Foreskin fibroblast (primary cell): ENCODE measurements at places on chromosomes 7 and 10.
A peak's percentile ranks its signal among the peaks of the same experiment; 100 is the strongest.

- no peak for DNase-seq
Observed at GRCh38 chr10:60870416-60870728, 73.6 kb downstream of the RHOBTB1 start.

GRCh38 chr10:122421054-122421625 is 33.3 kb upstream of the ARMS2 start:
- DNase-seq, result peak; percentile 16

GRCh38 chr10:103541616-103542015 is 48.1 kb downstream of the NEURL1 start:
- DNase-seq, result no peak

DNA sequence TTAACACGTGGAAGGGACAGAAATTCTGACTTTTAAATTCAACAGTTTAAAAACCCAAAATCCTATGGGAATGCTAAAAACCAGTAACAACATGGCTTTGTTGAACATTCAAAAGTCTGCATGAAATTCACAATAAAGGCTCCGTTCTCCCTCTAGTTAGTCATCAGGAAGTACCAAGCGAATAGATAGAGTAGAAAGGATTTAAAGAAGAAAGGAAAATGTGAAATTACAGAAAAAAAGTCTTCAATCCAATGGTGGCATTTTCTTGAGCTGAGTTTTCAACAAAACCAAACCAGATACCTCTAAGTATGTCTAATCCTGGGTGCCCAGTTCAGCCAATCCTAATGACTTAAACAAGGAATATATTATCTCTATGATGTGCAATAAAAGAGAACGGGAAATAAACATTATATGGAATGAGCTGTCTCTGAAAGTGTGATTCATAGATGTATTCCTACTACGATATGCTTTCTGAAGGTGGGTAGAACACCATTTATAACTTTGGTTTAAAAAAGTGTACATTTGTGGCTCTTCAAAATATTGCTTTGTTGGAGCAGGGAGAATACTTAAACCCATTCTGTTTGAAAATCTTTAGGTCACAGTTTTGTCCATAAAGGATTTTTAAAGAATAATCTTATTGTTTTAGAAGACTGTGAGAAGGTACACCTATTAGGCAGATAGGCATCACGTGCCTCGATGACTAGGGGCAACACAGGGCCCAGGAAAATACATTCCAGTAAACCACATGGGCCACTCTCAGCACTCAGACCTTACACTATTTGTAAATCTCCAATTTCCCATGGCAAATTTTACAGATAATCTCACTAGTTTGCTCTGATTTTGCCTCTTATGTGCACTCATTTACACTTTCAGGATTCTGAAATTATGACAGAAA is 87.7 kb downstream of the CUBN start:
- DNase-seq, result no peak

DNA sequence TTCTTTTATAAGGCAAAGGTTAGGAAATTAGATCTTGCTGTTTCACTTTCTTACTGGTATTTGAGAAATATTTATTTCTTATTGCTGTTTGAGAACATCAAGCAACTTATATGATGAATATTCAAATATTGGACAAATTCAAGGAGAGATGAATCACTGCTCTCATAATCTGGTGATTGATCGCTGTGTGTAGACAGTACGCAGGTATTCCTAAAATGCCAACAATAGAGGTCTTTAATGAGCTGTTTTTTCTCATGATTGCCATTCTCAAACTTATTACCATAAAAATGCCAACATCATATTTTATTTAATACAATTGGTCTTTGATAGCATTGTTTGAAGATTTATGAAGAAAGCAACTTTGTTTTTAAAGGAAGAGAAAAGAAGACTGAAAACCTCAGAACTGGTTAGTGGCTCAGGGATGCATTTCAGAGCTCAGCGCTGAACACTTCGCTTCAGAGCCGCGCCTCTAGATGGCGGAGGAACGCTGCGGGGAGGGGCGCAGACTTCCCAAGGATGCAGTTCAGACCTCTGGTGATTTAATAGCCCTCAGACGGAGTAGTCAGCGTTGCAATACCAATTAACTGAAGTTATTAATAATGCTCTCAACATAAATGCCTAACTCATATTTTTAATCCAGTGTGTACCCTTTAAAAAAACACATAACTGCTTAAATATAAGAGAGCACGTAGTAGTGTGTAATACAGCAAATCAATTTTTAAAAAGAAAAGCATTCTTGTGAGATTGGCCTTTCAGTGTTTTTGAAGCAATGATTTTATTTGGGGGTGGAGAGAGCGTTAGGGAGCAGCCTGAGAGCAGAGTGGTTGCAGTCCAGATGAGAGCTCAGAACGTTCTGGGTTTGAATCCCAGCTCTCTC is 38.5 kb upstream of the STEAP4 start:
- DNase-seq, result peak; percentile 77

GRCh38 chr10:6068422-6068821 is 6.3 kb upstream of the IL2RA start:
- no peak for DNase-seq

DNA sequence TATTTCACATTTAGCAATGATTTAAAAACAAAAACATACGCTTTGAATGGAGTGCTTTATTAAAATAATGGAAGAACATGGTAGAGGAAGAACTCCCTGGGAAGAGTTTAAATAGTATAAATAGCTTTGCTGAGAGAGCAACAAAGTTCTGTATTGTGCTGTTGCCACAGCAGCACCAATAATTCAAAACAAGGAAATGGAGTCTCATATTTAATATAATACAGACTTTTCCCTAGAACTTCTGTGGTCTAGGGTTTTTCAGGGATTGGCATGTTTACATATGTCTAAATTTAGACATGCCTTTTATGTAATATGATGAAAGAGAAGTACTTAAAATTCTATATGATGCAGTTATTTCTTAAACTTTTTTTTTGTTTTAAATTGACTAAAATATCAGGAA is 217.2 kb upstream of the HDAC9 start:
- no peak for DNase-seq

DNA sequence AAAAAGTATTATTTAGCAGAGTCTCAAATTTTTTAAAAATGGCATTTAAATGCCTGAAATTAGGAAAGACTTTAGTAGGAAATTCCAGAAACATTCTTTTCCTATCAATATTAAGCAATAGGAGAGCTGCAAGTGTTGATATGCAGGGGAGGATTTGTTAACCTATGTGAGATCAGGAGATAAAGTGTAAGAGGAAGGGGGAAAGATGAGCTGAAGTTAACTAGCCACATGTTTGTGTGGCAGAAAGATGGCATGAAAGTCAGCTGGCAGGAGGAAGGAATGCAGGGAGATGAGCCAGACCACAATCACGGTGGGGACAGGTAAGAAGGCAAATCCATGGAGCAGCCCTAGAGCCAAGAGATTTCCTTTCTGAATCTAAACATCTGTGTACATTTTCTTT is 303.6 kb downstream of the MAGI2 start:
- DNase-seq, result no peak

GRCh38 chr10:6052247-6053221 is 9.6 kb downstream of the IL2RA start:
- no peak for DNase-seq

- DNase-seq, result peak; percentile 49
Observed at GRCh38 chr10:5305374-5305773, 59.4 kb upstream of the UCN3 start.

- no peak for DNase-seq
Observed at GRCh38 chr7:122983261-122983660, 12.2 kb downstream of the TAS2R16 start.

GRCh38 chr10:48470115-48470892 is 134.6 kb downstream of the ARHGAP22 start:
- DNase-seq, result peak; percentile 23

GRCh38 chr10:125983161-125983560 is 86.8 kb downstream of the FANK1 start:
- DNase-seq, result no peak

GRCh38 chr10:117442521-117442920 is 67.3 kb upstream of the PDZD8 start:
- DNase-seq, result no peak

GRCh38 chr7:130266961-130267321 is 278 bp downstream of the CPA2 start:
- DNase-seq, result no peak

- DNase-seq, result no peak
Observed at GRCh38 chr10:61732629-61733278, 70.0 kb downstream of the CABCOCO1 start.

- no peak for DNase-seq
Observed at GRCh38 chr7:29003703-29004102, 45.6 kb upstream of the TRIL start.

DNA sequence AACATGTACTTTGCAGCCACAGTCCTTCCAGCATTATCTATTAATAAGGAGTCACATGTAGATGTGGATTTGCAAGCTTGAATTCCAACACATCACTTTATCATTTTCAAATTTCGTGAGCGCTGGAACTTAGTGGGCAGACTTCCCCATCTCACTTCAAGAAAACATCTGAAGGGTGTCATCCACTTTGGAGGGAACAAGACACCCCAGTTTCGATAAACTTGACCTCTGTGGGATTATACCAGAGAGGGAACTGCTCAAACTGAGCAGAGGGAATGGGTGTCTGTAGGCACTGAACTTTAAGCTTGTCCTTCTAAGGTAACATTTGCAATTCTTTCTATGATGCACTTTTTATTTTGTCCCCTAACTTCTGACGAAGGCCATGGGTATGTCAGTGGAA is 27.5 kb downstream of the ADRB1 start:
- DNase-seq, result no peak

- no peak for DNase-seq
Observed at GRCh38 chr10:3493621-3494020, 291.4 kb downstream of the KLF6 start.

GRCh38 chr10:132107186-132107948 is 41.6 kb downstream of the JAKMIP3 start:
- no peak for DNase-seq

GRCh38 chr7:155834486-155835048 is 22.3 kb upstream of the SHH start:
- no peak for DNase-seq

DNA sequence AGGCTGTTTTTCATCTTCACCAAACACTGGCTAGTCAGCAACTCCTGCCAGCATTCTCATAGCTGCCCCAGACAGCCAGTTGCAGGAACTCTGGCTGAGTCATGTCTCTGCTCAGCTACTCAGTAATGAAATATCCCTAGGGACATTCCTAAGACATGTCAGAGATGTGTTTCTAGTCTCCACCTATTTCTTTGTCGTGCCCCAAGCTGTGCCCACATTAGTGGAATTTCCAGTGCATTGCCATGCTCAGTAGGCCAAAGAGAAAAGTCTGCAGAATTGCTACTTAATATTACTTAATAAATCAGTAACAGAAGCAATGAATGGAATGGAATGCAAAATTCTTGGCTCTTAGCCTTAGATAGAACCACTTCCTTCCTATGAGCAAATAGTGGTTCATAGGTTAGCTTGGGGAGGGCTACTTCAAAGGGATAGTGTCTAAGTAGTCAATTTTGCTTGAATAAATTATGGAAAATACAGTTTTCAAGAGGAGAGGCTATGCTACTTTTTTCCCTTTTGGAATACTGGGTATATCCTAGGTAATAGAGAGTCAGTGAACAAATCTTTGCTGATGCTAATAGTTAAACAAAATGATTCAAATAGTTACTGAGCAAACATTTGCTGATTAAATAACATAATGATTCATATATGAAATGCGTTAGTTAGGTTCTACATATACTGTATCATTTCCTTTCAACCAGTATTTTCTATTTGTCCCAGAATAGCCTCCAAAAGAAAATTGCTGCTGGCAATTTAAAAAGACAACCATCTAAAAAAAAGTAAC is 23.6 kb upstream of the SEMA3C start:
- DNase-seq, result peak; percentile 97

GRCh38 chr10:16686054-16686902 is 130.9 kb downstream of the RSU1 start:
- no peak for DNase-seq

DNA sequence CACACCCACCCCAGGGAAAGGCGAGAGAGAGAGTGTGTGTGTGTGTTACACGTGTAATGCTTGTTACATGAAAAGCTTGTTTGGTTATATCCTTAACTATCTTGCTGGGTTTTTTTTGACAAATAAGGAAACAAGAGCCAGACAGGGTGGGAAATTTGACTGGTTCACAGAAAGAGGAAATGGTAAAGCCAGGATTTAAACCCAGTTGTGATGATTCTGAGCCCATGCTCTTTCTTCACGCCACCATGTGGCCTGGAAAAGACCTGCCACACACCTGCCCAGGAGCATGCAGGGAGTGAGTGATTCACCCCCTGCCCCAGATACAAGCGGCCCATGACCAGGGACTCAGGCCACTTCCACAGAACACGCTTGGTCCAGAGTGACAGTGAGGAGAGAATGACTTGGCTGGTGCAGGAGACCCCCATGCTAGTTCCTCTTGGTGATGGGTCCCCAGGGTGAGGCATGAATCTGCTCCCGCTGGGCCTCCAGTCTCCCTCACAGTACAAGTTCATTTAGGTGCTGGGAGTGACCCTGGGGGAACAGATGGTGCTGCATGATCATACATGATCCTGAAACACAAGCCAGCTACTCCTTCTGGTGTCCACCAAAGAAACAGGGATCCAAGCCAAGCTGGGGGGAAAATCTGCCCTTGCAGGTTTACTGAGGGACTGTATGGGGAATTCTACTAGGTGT is 21.0 kb upstream of the EIF5AL1 start:
- no peak for DNase-seq

- no peak for DNase-seq
Observed at GRCh38 chr10:5496261-5497250, 2.8 kb downstream of the CALML5 start.

- no peak for DNase-seq
Observed at GRCh38 chr7:18796216-18796615, 300.7 kb downstream of the HDAC9 start.

DNA sequence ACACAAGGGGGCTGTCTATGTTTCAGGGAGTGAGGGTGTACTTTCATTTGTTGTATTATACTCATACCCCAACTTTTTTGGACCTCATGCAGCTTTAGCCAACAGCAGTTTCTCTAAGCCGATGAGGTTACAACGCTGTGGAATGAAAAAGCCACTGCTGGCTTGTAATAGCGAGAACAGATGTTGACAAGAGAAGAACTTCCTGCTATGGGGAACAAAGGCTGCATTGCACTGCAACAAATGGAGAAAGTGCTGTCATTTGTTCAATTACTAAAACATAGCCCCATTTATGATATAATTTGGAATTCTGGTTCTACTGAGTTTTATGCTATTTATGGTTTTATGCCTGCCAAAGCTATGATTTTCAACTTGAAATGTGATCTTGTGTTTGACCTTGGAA is 104.2 kb upstream of the TMEM72 start:
- peak; percentile 64 for DNase-seq

GRCh38 chr10:93600446-93601145 is 439 bp downstream of the RBP4 start:
- DNase-seq, result peak; percentile 39
